ENCODE measurements at places on chromosomes 16 and 17.

DNA sequence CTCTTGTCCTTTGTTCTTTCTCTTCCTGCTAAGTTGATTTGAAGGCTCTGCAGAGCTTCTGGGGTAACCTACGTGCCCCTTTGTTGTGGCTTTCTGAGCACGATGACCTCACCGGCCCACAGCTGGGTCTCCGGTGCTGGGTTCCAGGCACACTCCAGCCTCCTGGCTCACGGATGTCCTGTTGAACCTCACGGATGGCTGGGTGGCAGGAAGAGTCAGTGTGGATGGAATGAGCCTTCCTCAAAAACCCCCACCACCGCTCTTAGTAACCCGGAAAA, 116.0 kb downstream of the SOCS1 start:
- DNase-seq = peak; percentile 14

GRCh38 chr17:74521701-74522201, 9.5 kb downstream of the CD300LB start:
- no peak for DNase-seq

- DNase-seq = no peak
Observed at GRCh38 chr16:21592191-21592590, 7.2 kb upstream of the METTL9 start.

- DNase-seq = no peak
Observed at GRCh38 chr16:75233611-75233938, 14.8 kb downstream of the CTRB1 start.

DNA sequence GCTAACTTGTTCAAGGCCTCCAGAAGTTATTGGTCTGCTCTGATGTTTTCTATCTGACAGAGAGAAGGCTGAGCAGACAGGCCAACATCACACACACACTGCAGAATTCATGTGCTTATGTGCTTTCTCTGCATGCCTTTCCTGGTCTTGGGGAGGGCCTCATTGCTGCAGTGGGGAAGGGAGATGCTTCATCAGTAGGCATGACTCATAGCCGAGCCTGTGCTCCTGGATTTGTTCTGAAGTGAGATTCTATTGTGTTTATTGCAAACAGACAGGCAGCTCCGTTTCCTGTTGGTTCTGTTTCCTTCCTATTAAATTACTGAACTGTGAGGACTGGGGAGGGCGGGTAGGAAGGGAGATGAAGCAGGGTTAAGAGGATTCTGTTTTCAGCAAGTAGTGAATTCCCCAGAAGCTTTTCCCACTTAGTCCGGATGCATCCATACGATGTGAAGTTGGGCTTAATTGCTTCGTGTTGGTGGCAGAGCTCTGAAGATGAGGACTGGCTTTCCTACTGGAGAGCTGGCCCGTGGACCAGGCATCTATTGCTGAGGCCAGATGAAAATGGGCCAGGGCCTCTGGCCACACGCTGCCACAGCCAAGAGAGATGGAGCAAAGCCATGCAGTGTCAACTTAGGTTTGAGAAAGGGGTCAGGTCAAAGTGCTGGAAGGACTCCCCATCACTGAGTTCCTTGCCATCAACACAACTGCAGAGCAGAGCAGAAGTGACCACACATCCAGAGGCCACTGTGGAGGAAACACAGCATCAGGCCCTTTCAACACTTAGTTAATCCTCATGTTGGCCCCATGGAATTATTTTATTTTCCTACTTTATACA, 179.3 kb downstream of the UTP18 start:
- DNase-seq = no peak

DNA sequence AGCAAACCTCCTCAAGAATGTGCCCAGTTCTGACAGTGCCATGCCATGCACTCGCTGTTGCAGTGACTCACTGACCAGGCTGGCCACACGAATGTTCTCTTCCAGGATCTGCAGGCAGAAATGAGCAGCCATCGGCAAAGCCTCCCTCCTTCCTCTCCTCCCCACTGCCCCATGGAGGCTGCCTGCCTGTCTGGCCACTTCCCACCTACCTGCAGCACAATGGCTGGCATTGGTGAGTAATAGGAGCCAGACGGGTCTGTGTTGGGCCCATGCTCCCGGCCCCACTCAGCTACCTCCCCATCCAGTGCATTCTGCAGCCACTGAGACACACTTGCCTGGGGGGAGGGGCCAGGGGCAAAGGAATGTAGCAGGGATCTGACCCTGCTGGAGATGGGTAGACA, 2.8 kb upstream of the MATCAP1 start:
- DNase-seq = no peak

All from stimulated activated CD4-positive, alpha-beta T cell treated with anti-CD3 and anti-CD28 coated beads, Interleukin-4, amount 100 ng/mL, for 24 hours (primary cell).